ENCODE measurements at places on chromosomes 3 and 15.
A peak's percentile ranks its signal among the peaks of the same experiment; 100 is the strongest.

DNA sequence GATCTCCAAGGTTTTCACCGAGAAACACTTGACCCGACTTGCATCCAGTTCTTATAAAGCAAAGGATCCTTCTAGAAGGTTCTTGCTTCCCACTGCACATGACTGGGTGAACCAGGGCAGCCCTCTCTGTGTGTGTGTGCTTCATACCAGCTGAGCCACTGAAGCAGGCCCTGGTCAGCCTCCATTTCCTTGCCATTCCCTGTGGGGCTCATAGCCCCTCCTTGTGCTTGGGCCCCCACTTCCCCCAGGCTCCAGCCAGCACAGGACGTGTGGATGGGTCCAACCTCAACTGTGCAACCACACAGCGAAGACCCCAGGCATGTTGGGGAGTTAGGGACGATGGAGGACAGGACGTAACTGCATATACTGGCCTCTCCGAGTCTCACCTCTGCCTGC, 15.5 kb downstream of the KLF15 start:
- DNase-seq: no peak

GRCh38 chr15:42402455-42403205, 43.3 kb downstream of the CAPN3 start:
- no peak for DNase-seq

GRCh38 chr15:92014281-92015030, 160.9 kb downstream of the SLCO3A1 start:
- no peak for DNase-seq

DNA sequence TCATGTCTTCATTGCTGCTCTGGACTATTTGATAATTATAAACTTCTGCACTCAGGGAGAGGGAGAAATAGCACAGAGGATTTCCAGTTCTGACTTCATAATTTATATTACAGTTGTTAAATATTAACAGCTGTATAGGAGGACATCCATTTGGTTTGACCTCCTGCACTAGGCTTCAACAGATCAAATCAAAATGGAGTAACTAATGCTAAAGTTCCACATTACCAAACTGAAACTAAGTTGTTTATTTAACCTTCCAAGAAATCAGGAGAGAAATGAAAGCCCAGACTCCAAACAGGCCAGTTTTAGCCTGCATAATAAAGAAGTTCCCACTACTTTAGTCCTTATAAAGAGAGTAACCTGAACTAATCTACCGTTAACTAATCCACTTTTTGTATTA, 4.6 kb downstream of the PLSCR2 start:
- DNase-seq: no peak

GRCh38 chr3:43222590-43222989, 63.8 kb upstream of the SNRK start:
- DNase-seq: no peak

- DNase-seq: no peak
Measured at GRCh38 chr3:81255463-81255862, 506.0 kb downstream of the GBE1 start.

- no peak for DNase-seq
Measured at GRCh38 chr3:160185751-160186150, 39.5 kb upstream of the C3orf80 start.

GRCh38 chr3:171326717-171327440, 133.3 kb downstream of the TNIK start:
- no peak for DNase-seq

DNA sequence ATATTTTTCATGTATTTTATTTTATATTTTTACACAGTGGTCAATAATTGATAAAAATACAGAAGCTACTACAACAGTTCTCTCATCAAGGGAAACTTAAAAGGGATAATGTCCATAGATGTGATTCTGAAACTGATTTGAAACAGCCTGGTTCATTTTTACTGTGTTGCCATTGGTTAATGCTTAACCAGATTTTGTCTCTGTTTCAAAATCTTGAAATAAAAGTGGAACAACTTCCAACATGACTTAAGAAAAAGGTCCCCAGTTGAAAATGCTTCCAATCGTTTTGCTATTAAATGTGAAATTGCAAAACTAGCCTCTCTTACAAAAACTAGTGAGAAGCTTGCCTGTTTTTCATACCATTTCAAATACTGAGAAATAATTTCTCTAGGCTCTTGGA, 240.7 kb downstream of the LPP start:
- DNase-seq: no peak

- DNase-seq: no peak
Measured at GRCh38 chr3:129985113-129985512, 10.6 kb downstream of the TRH start.

DNA sequence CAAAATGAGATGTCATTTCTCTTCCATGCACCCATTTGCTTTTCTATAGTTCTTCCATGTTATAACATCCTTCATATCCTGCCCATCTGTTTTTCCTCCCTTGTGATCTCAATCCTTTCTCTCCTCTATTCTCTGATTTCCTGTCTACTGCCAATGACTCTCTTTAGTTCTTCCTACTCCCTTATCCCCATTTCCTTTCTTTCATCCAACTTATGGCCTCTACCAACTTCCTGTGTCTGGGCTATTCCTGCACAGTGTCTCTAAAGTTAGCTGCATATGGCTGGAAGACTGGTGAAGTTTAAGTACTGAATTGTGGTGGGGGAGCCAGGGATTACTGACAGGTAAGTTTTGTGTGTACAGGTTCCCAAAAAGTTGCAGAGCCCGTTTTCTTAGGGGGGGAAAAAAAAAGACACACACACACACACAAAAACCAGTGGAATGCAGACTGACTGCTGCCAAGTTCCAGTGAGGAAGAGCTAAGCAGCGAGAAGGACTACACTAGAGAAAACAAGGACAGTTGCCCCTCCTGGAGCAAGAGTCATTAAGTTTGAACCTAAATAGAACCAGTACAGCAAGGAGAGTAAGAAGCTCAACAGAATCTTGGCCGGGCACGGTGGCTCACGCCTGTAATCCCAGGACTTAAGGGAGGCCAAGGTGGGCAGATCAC, 28.8 kb downstream of the XRN1 start:
- no peak for DNase-seq

GRCh38 chr15:29859973-29860715, 37.9 kb upstream of the TJP1 start:
- no peak for DNase-seq

DNA sequence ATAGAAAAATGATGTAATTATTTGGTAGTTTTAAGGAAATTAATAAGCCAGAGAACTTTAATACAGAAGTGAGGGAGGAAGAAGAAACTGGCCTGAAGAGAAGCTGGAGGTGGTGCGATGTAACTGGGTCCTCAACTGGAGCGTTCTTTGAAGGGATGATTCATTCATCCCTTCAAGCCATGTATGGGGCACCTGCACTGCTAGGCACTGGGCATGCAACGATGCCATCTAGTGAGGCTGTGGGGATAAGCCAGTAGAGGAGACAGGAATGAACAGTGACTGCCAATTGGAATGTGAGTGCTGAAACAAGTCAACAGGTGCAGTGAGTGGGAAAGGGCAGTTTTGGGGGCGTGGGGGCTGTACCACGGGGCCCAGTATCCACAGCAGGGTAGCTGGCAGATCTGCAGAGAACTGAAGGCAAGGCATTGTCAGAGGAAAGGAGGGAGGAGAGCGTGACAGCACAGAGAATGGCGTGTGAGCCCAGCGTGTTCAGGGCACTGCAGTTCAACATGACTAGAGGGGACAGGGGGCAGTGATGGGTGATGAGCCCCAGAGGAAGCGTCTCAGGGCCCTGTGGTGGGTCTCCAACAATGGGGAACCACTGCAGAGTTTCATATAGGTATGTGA, 3.8 kb upstream of the KIF23 start:
- DNase-seq: peak; percentile 32

DNA sequence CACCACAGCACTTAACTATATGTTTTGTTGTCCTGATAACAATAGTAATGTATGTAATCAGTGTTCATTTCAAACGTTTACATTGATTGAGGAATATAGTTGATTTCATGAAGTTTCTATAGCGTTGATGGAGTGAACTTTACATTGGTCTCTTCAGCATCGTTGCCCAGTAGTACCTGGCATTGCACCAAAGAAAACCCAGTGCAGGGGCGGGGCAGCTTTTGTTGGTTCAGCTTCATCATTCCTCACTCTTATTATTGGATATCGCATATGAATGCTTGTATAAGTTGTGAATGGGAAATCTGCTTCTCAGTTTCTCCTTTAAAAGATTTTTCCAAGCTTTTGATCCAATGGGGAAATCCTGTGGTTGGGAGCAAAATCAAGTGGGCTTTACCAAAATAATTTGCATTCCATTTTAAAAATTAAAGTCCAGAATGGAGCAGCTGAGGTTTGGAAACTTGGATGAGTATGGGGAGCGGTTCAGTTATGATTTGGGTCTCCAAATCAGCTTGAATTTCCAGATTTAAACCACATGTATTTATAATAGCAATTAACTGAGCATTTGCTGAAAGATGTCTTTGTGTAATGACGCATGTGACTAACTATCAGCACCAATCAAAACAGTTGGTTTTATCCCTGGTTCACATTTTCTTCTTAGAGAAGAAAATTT, 213.7 kb downstream of the ALCAM start:
- no peak for DNase-seq

DNA sequence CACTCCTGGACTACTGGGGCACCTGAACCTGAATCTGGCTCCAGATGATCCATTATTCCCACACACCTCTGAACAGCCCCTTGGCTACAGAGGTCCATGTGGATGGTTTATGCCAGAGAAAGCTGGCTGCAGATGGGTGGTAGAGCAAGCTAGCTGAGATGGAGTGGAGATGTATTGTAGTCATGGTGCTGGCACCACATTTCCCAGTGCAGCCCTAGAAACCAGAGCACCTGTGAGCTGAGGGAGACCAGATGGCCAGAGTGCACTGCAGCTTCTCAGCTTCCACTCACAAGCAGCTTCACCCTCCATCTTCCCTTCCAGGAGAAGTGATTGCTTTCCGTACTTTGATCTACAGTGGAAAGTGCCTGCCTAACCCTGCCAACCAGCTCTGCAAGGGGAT, 29.9 kb downstream of the RBP1 start:
- DNase-seq: no peak

DNA sequence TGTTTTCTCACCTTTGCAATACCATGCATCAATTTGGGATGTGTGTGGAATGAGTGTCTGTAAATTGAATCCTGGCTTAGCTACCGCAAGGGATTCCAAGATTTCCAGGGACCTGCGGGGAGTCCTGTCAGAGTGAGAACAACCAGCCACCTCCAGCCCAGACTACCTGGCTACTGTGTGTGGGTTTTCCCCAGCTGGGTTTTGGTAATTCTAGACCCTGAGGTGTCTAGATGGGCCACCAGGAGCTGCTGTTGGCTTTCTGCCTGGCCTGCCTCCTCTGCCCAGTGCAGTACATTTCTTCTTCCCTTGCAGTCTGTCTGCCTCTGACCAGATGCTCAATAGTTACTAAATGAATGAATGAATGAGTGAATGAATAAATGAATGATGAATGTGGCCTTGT, 32.5 kb upstream of the CORO2B start:
- no peak for DNase-seq

- DNase-seq: no peak
Measured at GRCh38 chr15:98896802-98897732, 110.5 kb downstream of the PGPEP1L start.

- DNase-seq: no peak
Measured at GRCh38 chr3:14606669-14607339, 44.8 kb upstream of the CCDC174 start.

DNA sequence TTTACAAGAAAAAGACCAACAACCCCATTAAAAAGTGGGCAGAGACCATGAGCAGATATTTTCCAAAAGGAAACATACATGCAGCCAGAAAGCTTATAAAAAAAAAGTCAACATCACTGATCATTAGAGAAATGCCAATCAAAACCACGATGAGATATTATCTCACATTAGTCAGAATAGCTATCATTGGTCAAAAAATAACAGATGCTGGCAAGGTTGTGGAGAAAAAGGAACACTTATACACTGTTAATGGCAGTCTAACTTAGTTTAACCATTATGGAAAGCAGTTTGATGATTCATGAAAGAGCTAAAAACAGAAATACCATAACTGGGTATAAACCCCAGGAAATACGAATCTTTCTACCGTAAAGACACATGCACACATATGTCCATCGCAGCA, 76.3 kb downstream of the SUCNR1 start:
- DNase-seq: no peak

- DNase-seq: no peak
Measured at GRCh38 chr15:74458473-74458872, 2.5 kb downstream of the UBL7 start.

DNA sequence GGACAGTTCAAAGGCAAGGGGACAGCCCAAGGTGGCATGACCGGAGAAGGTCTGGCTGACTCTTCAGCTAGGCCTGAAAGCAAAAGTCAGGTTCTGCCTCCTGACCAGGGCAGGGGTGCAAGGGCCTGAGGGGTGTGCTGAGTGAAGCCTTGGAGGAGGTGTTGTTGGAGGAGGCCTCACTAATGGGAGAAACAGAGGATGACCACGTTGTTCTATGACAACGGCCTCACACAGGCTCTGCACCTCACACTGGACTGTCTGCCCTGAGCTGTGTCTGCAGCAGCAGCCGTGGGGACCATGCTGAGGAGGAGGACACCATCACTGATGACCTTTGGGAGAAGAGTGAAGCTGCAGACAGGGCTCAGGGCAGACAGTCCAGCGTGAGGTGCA, 116.9 kb upstream of the ABHD17C start:
- no peak for DNase-seq

DNA sequence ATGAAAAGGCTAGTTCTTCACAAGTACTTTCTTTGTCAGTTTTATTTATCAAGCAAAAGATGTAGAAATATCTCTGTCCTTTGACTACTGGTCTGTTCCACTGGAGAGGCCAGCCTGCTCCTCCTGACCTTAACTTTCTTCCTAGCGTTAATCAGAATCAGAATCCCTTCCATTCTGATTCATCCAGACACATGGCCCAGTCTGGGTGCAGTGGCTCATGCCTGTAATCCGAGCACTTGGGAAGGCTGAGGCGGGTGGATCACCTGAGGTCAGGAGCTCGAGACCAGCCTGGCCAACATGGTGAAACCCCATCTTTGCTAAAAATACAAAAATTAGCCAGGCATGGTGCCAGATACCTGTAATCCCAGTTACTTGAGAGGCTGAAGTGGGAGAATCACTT, 32.0 kb upstream of the MANF start:
- no peak for DNase-seq

GRCh38 chr3:111733154-111733553, 125.9 kb upstream of the PHLDB2 start:
- DNase-seq: no peak

DNA sequence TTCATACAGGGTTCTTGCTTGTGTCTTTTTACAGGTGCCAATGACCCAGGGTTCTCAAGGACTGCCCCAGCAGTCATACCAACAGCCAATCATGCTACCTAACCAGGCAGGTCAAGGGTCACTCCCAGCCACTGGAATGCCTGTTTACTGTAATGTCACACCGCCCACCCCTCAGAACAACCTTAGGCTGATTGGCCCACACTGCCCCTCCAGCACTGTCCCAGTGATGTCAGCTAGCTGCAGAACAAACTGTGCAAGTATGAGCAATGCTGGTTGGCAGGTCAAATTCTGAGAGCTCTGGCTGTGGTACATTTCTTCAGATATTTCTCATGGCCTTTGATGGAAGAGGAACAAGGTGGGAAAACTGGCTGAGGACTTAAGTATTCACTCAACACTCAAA, 154.3 kb downstream of the ARPP21 start:
- no peak for DNase-seq

DNA sequence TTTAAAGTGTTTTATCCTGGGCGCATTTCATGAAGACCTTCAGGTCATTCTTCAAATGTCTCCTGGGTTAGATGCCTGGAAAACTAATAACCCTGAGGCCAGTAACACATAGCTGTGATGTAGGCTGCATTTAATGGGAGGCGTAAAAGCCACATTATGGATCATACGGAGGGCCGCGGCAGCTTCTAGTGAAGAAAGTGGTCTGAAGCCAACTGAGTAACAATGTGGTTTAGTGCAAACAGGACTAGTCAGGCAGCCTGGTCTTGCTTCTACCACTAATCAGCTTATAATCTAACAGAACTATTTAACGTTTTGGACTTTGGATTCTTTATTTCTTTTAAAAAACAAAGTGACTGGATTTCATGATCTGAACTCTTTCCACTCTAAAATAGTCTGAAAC, 54.4 kb downstream of the ADAMTSL3 start:
- DNase-seq: no peak
